T-cell (primary cell): ENCODE measurements at places on chromosomes 6 and 20.

DNA sequence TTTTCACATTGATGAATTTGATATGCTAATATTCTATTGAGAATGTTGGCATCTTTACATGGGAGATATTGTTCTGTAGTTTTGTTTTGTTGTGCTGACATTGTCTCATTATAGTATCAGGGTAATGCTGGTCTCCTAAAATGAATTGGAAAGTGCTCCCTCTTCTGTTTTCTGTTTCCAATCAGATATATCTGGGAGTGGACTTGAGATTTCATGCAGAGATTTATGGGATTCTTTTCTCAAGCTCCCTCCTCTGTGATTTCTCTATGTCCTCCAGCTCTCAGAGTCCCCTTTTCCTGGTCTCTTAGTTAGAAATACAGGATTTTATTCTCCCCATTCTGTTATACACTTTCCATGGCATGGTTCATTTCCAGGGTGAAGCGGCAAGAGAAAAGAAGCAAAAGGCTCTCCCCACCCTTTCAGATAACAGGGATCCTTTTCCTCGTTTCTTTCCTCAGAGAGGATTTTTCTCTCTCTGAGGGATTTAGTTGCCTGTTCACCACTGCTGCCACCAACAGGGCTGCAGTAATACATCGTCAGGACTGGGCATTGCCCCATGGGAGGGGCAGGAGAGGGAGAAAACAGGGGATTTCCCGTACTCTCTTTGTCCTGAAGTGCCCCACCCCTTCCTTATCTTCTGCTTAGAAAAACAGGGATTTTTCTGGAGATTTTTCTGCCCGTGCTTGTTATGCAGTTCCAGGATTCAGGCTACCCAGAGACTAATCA is 59.3 kb upstream of the STMND1 start:
- DNase-seq = no peak

- DNase-seq = no peak
These were observed 253.7 kb downstream of the MAFB start for GRCh38 chr20:40435146-40435895.

GRCh38 chr6:41275489-41275888 is 11.0 kb downstream of the TREM1 start:
- DNase-seq = no peak

DNA sequence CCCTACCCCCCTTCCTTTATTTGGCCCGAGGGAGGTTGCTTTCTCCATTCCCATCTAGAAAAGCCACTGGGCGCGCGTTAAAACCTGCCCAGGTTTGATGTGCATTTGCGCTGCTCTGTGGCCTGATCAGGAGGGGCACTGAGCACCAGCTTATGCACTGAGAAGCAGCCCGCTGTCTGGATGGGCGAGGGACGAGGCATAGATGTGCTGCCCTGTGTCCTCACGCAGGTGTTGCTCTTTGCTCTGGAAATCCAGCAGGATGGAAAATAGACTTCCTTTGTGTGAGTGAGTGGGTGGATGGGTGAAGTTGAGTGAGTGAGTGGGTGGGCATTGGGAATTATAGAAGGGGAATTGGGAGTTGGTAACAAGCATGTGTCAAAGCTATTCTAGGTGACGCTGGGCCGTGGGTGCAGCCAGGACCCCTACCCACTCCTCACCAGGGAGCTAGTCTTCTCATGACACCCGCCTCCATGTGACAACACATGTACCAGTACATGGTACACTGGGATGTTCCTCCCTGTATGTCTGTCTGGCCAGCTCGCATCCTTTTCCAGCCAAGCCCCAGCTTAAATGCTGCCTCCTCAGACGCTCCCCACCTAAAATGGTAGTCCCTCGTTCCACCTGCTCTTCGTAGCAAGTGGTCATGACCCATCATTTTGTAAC is 162.6 kb downstream of the DTNBP1 start:
- DNase-seq = no peak

DNA sequence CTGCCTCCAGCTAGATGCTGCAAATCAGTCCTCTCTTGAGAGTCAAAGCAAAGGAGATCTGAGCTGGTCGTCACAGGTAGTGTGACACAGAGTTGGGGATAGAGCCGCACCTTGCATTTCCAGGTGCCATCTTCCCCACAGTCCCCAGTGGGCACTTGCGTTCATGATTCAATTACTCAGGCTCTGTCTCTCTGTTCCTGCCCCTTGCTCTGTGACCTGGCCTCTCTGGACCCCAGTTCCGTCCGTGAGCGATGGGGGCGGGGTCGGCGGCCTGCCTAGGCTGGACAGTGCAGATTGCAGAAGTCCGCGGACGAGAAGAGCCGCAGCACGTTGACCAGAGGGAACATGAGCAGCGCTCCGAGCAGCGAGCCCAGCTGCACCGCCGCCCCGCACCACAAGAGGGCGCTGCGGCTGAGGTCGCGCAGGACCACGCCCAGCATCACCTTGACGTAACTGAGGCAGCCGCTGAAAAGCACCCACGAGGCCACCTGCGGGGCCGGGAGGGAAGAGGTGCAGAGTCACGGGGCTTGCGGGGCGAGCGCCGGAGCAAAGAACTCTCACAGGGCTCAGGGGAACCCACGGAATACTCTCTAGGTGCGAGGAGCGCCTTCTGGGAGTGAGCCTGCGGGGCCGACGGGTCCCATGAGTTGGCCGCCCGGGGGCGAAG is 7.4 kb downstream of the SLC52A3 start:
- DNase-seq = no peak

GRCh38 chr6:135360222-135360621 is 137.3 kb downstream of the AHI1 start:
- DNase-seq = no peak

DNA sequence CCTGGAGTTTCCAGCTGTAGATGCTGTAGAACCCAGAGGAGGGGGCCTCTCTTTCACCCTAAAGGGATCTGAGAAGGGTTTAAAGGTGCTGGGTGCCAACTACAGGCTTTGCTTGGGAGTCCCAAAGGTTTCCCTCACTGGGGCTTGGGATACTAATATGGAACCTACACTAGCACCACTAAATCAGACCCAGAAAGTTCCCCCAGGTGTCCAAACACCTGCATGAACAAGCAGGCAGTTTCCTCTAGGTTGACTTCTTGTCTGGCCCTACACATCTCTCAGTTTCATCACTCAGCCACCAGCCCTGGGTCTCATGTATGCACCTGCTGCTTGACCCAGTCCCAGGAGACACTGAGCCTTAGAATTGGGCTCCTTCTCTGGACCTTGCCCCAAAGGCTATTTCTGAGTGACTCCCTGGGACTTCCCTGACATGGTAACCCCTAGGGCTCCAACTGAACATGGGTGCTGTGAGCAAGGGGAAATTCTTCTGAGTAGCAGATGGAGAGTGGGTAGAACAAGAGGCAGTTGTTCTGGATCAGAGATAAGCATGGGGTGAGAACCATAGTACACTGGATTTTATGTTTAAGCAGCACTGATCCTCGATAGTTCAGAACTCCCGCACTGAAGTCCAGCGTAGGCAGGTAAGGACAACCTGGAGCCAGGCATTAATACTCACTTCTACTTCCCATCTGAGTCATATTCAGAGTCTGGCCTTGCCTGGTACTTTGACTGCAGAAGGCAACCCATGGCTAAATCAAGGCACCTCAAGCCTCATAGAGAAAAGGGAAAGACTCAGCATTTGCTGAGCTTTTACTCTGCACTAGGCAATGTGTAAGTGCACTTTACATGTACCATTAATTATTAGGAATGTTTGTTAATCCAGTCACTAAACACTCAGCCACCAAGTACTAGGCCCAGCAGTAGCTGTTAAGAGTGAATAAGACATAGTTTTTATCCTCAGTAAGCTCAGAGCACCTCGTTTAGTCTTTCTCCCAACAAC is 16.8 kb downstream of the BCL2L1 start:
- no peak for DNase-seq

- no peak for DNase-seq
These were observed 1.7 kb upstream of the AIG1 start for GRCh38 chr6:143058987-143059386.

GRCh38 chr6:153898360-153899059 is 140.5 kb upstream of the OPRM1 start:
- no peak for DNase-seq

DNA sequence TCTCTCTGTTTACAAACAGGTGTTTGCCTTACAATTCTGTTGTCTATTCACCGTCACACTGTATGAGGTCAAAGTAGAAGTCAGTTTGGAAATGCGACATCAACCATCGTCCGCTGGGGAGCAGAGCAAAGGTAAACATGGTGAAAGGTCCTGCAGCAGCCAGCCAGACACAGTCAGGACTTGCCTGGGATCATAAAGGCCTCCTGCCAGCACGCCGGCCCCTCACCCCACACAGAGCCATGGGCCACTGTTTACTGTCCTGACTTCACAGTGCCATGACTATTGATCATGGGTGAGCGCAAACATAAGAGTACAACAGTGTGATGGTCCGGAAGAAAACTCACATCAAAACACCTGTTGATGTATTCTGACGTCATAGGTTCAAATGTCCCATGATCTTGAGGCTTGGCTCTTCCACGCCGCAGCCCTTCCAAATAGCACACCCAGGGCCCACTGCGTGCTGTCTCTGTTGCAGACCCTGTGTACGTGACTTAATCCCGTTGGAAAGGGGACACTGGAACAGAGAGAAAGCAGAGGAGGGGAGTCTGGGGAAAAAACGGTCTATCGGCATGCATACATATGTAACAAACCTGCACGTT is 16.9 kb upstream of the PPP1R3G start:
- no peak for DNase-seq

GRCh38 chr6:113654396-113654795 is 202.7 kb upstream of the MARCKS start:
- no peak for DNase-seq
